ENCODE measurements at places on chromosomes 1 and 21. TPM values are rescaled to one million over a fixed set of nuclear protein-coding genes. Genes with fewer than 3 reads are reported as not detected.

Gene ZNF687
- total RNA-seq = 7.0 TPM

Gene C21orf58
- total RNA-seq = 1.4 TPM

Gene NFIA
- 4.0 TPM for total RNA-seq

Gene S100A5
- total RNA-seq = not detected

Gene C1orf226
- total RNA-seq = under 0.01 TPM

Gene RBM11
- not detected for total RNA-seq

Gene PRELP
- total RNA-seq = 0.37 TPM

Gene LGR6
- not detected for total RNA-seq

Gene IFI44L
- total RNA-seq = 4.6 TPM

Gene HRNR
- total RNA-seq = under 0.01 TPM

Gene C4BPA
- under 0.01 TPM for total RNA-seq

Gene RGS13
- 0.14 TPM for total RNA-seq

Gene MYCBP
- total RNA-seq = 4.2 TPM

Gene BSND
- total RNA-seq = not detected

Gene FCRL4
- not detected for total RNA-seq

Gene KCNK1
- 6.7 TPM for total RNA-seq

Gene PRR9
- not detected for total RNA-seq

Gene MROH7
- 0.92 TPM for total RNA-seq

Gene CGN
- total RNA-seq = under 0.01 TPM

Gene EPHB2
- 20.7 TPM for total RNA-seq

Gene AQP10
- not detected for total RNA-seq

Gene COL8A2
- 2.0 TPM for total RNA-seq

Gene NCAM2
- total RNA-seq = 1.8 TPM

Gene RIPK4
- under 0.01 TPM for total RNA-seq

Gene SLC44A5
- total RNA-seq = 0.09 TPM

Gene PTAFR
- not detected for total RNA-seq

Gene KCNE2
- total RNA-seq = not detected

Gene HHIPL2
- 1.5 TPM for total RNA-seq

Gene GPX7
- 43.0 TPM for total RNA-seq

Gene COL11A1
- total RNA-seq = 17.2 TPM

Gene PPIAL4G
- total RNA-seq = not detected

Gene CADM3
- under 0.01 TPM for total RNA-seq

Gene PSMG1
- total RNA-seq = 62.3 TPM

Gene CLDN19
- total RNA-seq = not detected

Measured in smooth muscle cell of bladder (primary cell).